ENCODE measurements at places on chromosomes 2 and 18. TPM values are rescaled to one million over a fixed set of nuclear protein-coding genes. Genes with fewer than 3 reads are reported as not detected.

RAB6C gene
- not detected for total RNA-seq

LAMA1 gene
- 6.4 TPM for total RNA-seq

SAG gene
- total RNA-seq = not detected

NBAS gene
- total RNA-seq = 19.1 TPM

IGFBP2 gene
- 0.60 TPM for total RNA-seq

BOLL gene
- total RNA-seq = not detected

DNA sequence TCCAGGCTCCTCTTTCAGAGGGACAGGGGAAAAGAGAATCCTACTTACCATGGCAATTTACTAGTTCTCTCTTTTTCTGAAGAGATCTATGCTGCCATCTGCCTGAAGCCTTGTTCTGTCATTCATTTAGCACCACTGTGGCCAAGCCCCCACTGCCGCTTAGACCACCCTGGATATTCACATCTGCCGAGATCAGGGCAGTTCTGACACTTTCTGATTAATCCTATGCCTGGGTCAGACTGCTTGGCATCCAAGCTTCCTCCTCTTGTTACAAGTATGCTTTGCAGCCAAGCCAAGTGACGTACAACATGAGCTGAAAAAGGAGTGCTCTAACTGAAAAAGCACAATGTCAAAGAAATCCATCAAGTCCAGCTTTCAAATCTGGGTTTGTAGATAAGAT lies 332.6 kb downstream of the SUCLG1 start:
- no peak for DNase-seq
- H3K27ac ChIP-seq = no peak overlapping the region
- no peak overlapping the region for H3K4me3 ChIP-seq
- H3K4me1 ChIP-seq = no peaks in the 10 kb centered on the region
- no peaks in the 10 kb centered on the region for H3K36me3 ChIP-seq

GRCh38 chr2:43387092-43388062 lies 161.0 kb upstream of the ZFP36L2 start:
- no peak overlapping the region for H3K4me3 ChIP-seq
- H3K27me3 ChIP-seq = no peaks in the 10 kb centered on the region
- H3K36me3 ChIP-seq = no peaks in the 10 kb centered on the region
- no peak for DNase-seq
- peaks cover 10% of the 10 kb centered on the region for H3K4me1 ChIP-seq

- no peaks in the 10 kb centered on the region for H3K4me1 ChIP-seq
- H3K27ac ChIP-seq = no peak overlapping the region
- no peak for DNase-seq
- H3K4me3 ChIP-seq = no peak overlapping the region
- H3K36me3 ChIP-seq = no peaks in the 10 kb centered on the region
Observed at GRCh38 chr2:172223601-172224054, 120.9 kb upstream of the DLX2 start.

DNA sequence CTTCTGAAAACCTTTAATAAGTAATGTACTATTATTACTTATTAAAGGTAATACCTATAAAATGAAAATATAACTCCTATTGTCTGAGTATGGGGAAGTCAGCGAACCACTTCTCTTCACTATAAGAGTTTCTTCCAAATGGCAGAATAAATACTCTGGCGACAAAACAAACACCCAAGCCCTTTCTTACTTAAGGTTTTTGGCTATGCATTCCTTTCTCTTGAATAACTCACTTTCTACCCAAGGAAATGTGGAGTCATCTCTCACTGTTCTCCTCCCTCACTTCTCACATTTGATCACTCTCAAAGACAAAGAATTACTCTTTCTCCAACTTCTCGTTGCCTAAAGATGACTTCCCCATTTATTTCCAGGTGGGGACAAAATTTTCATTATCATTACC lies 816.8 kb upstream of the CRIM1 start:
- no peaks in the 10 kb centered on the region for H3K27me3 ChIP-seq
- H3K27ac ChIP-seq = no peak overlapping the region
- no peak overlapping the region for H3K4me3 ChIP-seq
- H3K4me1 ChIP-seq = no peaks in the 10 kb centered on the region
- no peak for DNase-seq

DNA sequence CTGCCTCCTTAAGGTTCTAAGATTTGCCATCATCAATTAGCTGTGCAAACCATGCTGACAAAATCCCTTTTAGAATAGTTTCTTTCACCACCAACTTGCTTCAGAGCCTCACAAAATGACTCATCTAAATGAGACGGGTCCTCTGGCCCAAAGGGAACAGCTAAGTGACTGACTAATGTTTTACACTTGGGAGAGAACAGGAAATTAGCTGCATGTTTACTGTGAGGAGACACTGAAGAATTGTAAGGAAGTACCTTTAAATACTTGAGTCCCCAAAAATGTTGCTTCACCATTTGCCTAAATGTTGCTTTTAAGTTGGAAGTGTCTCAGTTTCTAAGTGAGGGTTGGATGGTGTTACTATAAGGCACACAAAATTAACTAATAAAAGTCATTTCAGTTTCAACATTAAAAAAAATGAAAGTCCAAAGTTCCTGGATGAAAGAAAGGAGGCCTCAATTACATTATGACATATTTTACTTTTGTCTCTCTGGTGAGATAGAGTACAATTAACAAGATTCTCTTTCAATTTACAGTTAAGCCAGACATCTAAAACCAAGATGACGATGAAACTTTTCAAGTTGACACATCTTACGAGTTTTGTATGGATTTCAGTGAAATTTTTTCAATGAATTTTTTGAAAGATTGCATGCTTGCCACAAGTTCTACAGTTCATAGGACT lies 229.1 kb upstream of the FN1 start:
- H3K27ac ChIP-seq = peak overlapping the region; percentile 55
- H3K4me3 ChIP-seq = no peak overlapping the region
- H3K36me3 ChIP-seq = no peaks in the 10 kb centered on the region
- H3K27me3 ChIP-seq = no peaks in the 10 kb centered on the region
- H3K4me1 ChIP-seq = peaks cover 18% of the 10 kb centered on the region
- peak; percentile 79 for DNase-seq

- H3K36me3 ChIP-seq = no peaks in the 10 kb centered on the region
- no peak overlapping the region for H3K4me3 ChIP-seq
- H3K27ac ChIP-seq = no peak overlapping the region
- no peak for DNase-seq
- no peaks in the 10 kb centered on the region for H3K4me1 ChIP-seq
Observed at GRCh38 chr2:116975608-116976007, 838.9 kb upstream of the DDX18 start.

DNA sequence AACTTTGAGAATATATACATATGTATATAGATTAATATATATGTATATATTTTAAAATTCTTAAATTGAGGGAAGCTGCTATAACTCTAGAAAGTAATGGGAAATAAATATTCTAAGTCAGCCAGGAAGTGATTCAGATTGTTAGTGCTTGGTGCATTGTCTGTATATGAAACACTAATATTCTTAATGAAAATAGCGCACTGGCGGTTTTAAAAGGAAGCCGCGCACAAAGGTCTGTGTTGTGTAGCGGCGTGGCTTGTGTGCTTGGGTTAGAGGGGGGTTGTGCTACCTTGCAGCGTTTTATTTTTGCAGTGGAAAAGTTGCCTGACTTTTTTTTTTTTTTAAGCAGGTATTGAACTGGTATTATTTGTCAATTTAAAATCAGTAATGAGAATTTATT lies 11.3 kb downstream of the TSHZ1 start:
- H3K27me3 ChIP-seq = no peaks in the 10 kb centered on the region
- no peak overlapping the region for H3K4me3 ChIP-seq
- H3K27ac ChIP-seq = no peak overlapping the region
- no peak for DNase-seq
- H3K36me3 ChIP-seq = no peaks in the 10 kb centered on the region

DNA sequence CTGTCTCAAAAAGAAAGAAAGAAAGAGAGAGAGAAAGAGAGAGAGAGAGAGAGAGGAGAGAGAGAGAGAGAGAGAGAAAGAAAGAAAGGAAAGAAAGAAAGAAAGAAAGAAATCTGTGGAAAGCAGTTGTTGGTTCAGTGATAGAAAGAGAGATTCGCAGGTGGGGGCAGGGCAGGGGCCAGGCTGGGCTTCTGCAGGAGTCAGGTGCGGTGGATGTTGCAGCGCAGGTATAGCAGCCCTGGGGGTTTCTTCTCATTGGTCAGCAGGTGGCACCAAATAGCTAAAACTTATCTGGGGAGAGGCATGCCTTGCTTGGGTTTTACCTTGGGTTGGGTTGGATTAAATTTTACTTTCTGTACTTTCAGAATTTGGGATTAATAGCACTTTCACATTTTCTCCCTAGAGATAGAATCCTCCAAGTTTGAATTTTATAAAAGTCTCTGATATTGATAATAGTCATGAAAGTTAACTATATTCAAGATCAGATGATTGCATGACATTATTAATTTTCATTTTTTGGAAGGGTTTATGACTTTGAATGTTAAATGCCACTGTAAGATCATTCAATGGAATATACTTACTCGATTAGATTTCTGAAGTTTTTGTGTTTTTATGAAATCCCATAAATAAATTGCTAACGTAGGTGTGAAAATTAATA lies 66.6 kb downstream of the SPTBN1 start:
- no peaks in the 10 kb centered on the region for H3K27me3 ChIP-seq
- peak; percentile 57 for DNase-seq
- H3K4me3 ChIP-seq = no peak overlapping the region
- H3K27ac ChIP-seq = peak overlapping the region; percentile 44

DNA sequence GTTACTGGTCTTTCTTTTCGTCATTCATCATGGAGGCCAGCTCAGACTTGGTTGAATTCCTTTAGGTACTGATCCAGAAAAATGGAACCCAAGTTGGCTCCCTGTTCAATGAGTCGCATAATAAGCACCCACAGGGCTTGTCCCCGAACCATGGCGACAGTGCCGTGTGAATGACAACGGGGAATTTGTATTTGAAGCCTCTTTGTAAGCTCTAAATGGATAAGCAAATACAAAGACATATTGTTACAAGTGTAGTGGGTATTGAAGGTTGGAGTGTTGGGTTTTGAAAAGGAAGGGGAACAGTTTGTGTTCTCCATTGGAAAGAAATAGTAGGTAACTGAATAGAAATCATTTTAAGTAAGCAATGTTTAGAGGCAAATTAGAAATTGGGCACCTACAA lies 288.9 kb downstream of the SLC4A3 start:
- H3K27me3 ChIP-seq = no peaks in the 10 kb centered on the region
- no peak overlapping the region for H3K27ac ChIP-seq
- no peak overlapping the region for H3K4me3 ChIP-seq
- no peak for DNase-seq
- H3K4me1 ChIP-seq = no peaks in the 10 kb centered on the region

- no peak overlapping the region for H3K4me3 ChIP-seq
- peaks cover 49% of the 10 kb centered on the region for H3K4me1 ChIP-seq
- no peak overlapping the region for H3K27ac ChIP-seq
- no peaks in the 10 kb centered on the region for H3K36me3 ChIP-seq
Observed at GRCh38 chr18:44786257-44786656, 105.6 kb downstream of the SETBP1 start.

DNA sequence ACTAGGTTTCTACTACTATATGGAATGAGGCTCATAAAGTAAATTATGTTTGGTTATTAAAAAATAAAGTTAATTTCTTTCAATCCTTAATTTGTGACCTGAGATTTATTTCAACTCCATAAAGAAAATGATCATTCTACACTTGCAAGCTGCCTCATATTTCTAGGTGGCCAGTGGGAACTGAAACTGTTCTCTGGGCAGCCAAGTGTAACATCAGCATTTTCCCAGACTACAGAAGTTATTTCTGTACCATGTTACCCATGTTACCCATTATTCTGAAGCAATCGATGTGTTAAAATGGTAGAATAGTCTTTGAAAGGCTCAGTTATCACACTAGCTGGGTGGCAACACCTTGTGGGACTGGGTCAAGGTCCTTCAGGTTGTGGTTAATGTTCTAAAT lies 139.3 kb upstream of the FBXO11 start:
- H3K27me3 ChIP-seq = no peaks in the 10 kb centered on the region
- H3K27ac ChIP-seq = no peak overlapping the region
- no peaks in the 10 kb centered on the region for H3K36me3 ChIP-seq

- H3K27ac ChIP-seq = no peak overlapping the region
- H3K27me3 ChIP-seq = no peaks in the 10 kb centered on the region
- no peak overlapping the region for H3K4me3 ChIP-seq
- H3K36me3 ChIP-seq = no peaks in the 10 kb centered on the region
- H3K4me1 ChIP-seq = no peaks in the 10 kb centered on the region
Observed at GRCh38 chr18:60493066-60493465, 120.5 kb upstream of the MC4R start.

- H3K36me3 ChIP-seq = no peaks in the 10 kb centered on the region
- H3K4me3 ChIP-seq = no peak overlapping the region
- H3K27me3 ChIP-seq = no peaks in the 10 kb centered on the region
- DNase-seq = no peak
- H3K27ac ChIP-seq = no peak overlapping the region
- H3K4me1 ChIP-seq = no peaks in the 10 kb centered on the region
Observed at GRCh38 chr2:68089961-68090360, 27.2 kb upstream of the C1D start.

DNA sequence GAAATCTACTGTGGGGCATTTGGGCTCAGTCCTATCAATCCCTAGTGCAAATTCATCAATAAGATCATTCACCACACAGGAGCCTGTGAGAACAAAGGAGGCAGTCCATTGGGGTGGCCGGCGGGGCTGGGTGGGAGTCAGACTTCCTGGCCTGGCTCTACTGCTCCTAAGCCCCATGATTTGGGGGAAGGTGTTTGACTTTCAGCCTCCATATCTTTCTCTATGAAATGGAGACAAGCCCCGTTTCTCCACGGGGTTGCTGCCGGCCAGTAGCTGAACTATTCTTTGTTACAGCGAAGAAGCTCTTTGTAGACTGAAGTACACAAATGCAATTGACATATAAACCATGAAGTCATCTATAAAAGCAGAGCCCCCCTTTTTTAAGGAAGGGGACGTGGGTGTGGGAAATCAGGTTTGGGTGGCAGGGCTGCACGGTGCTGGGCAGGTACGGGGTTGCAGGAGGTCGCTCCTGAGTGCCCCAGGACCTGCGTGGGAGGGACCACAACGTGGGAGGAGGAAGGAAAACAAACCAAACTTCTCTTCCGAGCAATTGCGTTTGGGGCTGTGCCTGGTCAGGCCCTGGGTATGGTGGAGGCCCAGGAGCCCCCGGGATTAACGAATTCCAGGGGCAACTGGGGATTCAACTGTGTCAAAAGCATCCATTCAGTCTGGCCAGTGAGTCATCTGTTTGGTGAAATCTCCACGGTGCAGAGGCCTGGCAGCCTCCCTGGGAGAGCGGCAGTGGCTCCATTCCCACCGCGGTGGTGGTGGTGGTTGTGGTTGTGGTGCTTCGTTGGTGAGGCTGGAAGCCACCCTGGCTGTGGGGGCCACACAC lies 18.2 kb downstream of the FBLN7 start:
- no peaks in the 10 kb centered on the region for H3K36me3 ChIP-seq
- DNase-seq = no peak
- H3K27me3 ChIP-seq = no peaks in the 10 kb centered on the region
- H3K4me3 ChIP-seq = no peak overlapping the region
- 0 out of 2 replicates have a peak, but pooled peaks cover 3% of the 10 kb centered on the region for H3K4me1 ChIP-seq

All from SJSA1 (cell line).